ENCODE measurements at places on chromosomes 3 and 15.
A peak's percentile ranks its signal among the peaks of the same experiment; 100 is the strongest.

GRCh38 chr3:73475175-73475574 lies 149.6 kb downstream of the PDZRN3 start:
- no peak for DNase-seq

DNA sequence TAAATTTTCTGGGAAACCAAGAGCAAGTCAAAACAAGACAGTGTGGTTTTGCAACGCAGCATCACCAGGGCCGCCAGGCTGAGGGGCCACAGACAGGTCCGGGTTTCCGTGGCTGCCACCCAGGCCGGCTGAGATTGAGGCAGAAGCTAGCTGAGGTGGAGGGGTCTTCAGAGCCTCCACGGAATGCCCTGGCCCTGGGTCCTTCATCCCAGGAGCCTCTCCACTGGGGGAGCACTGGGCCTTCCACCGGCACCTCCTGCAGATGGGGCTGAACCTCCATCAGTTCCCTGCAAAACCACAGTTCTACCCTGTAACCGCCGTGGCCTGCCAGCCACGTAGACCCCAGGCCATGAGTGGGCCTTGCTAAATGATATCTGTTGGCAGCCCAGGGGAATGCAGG lies 152.7 kb downstream of the CHSY1 start:
- no peak for DNase-seq

- peak; percentile 22 for DNase-seq
Measured at GRCh38 chr3:128402319-128402718, 64.4 kb downstream of the DNAJB8 start.

GRCh38 chr3:23576379-23576959 lies 229.3 kb upstream of the UBE2E1 start:
- DNase-seq, result no peak

DNA sequence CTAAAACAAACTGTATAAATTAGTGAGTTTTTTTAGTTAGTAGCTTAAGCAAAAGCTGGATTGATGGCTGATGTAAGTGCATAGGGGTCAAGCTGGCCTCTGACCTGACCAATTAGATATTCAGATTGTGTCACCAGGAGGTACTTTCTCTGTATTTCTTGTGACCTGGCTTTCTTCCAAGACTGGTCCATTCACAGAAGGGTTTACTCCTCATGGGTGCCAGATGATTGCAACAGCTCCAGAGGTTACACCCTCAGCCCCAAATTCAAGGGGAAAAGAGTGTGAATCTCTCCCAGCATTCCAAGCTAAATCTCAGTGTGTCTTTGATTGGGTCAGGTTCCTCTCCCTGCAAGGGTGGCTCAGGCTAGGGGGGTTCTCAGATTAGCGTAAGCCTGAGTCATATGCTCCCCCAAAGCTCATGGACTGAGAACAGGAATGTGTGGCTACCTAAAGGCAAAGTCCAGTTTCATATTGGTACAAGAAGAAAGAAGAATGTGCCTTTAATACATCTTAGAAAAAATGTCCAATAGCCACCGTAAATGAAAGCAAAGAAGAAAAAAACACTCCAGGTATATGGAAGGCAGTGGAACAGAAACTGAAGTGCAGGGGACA lies 16.5 kb downstream of the PML start:
- DNase-seq, result no peak

DNA sequence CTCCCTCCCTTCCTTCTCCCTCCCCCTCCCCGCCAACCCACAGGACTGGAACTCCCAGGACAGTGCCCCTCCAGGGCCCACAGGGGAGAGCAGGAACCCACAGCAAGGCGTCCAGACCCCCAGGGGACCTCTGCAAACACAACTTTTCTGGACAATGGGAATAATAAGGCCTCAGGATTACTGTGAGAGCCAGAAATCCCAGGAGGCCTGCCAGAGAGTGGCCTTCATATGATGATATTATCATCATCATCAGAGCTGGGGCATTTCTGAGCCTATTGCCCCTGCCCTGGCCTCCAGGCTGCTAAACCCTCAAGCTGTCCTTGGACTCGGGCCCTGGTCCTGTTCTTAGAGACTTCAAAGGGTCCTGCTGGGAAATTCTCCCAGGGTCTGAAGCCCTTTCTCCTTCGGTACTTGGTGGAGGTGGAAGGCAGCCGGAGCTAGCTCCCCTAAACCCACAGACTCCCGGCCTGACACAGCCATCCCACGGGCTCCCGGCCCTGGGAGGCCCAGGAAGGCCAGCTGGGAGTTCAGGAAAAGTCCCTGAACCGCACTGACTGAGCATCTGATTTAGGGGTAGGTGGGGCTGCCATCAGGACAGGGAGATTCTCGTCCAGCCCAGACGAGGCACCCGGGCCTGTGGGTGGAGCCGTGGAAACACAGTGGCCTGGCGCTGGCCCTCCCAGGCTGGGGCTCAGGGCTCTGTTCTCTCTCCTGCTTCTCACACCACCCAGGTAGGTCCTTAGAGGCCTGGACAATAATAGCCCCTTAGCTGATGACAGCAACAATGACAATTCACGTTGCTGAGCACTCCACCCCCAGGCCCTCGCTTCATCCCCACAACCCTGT lies 4.9 kb downstream of the CALML4 start:
- no peak for DNase-seq

DNA sequence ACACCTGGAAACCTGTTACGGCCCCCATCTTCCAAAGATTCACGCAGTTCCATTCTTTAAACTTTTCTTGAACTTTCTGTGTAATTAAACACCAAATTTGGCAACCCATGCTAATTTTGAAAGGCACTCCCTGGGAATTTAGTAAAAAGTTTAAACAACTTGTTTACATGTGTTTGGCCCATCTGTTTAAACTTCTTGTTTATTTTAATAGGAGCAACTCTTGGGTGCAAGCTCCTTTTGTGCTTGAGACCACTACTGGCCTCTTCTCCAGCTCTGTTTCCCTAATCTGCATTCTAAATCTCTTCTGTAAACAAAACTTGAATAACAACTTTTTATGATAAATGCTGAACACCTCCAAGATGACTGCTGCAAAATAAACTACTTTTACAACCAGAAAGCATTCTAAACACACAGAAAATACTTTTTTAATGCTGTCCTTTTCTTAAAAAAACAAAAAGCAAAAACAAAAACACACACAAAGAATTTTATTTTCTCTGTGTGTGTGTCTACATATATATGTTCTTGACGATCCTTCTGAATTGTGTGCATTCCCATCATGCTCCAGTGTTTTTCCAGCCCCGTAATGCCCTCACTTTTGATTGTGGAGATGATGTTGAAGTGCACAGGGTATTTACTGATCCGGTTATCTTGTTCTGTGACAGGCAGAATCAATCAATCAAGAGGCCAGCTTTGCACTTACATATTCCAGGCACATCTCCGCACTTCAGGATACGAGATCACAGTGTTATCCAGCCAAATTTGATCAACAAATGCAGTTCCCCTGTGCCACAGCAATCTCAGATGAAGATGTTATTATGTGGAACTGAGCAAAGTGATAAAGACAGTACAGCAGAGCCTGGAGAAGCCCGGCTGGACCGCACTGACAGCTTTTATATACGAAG lies 416.9 kb downstream of the FOXP1 start:
- DNase-seq, result no peak

DNA sequence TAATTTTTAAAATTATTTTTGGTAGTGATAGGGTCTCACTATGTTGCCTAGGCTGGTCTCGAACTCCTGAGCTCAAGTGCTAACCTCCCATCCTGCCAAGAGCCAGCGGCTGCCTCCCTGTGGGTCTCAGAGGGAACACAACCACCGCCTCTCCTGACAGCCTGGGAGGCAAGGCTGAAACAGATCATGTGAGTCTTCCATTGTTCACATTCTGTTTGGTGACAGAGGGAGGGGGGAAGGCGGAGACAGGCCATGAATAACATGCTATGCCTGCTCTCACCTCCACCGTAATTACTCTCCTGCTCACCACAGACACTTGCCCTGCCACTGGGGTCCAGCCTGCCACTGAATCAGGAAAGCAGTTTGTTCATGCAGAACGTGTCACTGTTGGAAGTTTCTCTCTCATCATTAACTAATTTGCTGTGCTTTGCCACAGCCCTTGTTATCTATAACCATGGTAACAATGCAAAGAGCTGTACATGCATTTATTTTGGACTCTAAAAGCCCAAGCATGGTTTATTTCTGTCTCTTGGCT lies 78.4 kb upstream of the RASGRF1 start:
- no peak for DNase-seq

DNA sequence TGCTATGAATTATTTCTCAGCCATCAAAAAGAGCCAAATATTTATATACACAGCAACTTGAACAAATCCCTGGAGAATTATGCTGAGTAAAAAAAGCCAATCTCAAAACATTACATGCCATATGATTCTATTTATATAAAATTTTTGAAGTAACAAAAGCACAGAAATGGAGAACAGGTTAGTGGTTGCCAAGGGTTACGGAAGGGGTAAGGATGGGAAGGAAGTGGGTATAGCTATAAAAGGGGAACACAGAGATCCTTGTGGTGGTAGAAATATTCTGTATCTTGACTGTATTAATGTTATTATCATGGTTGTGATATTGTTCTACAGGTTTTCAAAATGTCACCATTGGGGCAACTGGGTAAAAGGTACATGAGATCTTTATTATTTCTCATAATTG lies 62.3 kb upstream of the ASB14 start:
- no peak for DNase-seq

- no peak for DNase-seq
Measured at GRCh38 chr3:180624714-180625113, 22.8 kb downstream of the TTC14 start.

DNA sequence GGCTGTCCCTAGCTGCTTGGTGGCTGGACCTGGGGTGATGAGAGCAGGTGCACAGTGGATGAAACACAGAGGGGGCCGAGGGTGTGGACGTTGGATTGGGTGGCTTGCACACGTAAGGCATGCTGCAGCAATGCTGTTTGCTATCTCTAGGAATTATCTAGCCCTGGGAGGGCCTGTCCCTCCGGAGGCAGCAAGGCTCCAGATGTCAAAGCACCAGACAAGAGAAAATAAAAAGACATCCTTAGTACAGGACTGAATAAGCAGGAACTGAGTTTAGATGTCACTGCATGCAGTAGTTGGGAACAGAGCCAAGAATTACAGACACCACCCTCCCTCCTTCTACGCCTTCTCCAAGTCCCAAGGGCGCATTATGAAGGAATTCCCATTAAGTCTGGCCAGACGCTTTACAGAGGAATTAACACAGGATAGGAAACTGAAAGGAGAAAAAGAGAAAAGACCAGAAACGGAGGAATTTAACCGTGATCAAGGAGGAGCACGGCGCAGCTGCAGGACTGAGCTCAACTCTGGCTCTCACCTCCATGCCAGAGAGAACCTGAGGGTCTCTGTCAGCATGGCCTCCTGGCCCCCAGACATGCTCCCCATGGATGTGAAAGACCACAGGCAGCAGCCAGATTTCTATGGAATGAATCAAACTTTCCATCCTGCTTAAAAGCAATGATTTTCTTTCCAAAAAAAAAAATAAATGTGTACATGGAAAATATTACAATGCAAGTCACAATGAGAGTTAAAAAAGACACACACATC lies 13.8 kb downstream of the ATP10A start:
- no peak for DNase-seq

GRCh38 chr15:61921093-61921492 lies 139.2 kb downstream of the VPS13C start:
- no peak for DNase-seq

- no peak for DNase-seq
Measured at GRCh38 chr3:36867810-36868209, 77.0 kb downstream of the TRANK1 start.

DNA sequence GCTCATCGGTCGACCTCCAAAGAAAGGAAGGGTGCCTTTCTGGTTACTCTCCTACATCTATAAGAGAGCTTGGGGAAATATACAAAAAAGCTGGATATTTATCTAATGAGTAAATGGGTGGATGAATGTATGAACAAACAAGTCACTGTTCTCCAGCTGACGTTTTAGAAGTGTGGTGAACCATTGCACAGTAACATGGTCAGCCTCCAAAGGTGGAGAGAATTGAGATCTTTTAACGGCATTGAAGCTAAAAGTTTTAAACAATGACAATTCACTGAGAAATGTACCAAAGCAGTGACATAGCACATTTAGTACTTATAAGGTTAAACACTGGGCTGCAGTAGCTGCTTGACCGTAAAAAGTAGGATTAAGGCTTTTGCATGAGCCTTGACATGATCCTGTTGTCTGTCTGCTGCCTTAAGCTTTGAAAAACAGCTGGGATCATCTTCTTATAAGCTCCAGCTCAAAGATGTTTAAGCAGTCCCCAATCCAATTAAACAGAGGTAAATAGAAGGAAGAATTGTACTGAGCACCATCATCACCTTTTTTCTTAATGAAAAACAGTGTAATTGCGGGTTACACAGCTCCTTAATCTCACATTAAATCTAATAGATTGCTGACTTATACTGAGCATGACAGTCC lies 222.9 kb downstream of the WDR72 start:
- DNase-seq, result no peak

DNA sequence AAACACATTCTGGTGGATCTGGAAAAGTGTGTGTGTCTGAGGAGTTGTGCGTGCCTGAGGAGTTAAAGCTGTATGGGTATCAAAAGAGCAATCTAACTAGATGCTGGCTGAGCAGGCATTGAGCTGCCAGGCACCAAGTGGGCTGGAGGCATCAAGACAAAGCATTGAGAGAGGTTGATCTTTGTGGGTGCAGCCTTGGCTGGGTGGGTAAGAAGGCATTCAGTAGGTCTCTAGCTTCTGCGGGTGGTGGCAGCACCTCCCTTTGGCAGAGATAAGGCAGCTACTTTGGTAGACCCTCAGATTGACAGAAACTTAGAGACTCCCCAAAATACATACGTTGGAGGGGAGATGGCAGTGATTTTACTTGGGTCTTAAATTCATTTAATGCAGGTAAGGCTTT lies 15.8 kb upstream of the TMEM212 start:
- no peak for DNase-seq

DNA sequence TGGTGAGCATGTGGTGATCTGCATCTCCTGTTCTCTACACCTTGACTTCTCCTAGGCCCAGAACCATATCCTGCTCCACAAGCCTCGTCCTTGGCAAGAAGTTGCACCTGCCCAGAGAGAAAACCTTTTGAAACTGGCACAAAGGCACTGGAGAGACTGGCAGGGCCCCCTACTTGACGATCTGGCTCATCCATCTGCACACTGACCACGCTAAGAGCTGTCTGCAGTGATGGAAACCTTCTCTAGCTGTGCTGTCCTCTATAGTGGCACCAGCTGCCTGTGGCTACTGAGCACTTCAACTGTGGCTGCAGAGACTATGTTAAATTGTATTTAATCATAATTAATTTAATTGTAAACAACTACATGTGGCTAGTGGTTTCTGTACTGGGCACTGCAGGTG lies 26.2 kb upstream of the SRP14 start:
- no peak for DNase-seq

DNA sequence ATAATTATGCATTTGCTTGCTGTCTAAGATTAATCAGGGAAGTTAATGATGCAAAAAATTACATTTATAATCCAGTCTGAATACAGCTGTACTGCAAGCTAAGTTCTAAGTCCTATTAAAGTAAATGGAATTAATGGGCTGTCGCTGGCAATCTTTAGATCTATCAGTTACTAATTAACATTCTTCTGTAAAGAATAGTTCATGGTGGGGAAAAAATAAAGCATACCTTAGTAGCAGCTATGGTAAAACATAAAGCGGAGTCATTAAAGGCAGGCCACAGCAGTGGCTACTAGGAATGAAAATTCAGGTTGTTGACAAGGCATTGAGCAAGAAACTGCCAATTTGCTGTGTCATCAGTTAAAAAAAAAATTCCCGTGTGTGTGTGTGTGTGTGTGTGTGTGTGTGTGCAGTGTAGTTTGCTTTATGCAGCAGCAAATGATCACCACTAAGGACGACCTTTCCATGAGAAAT lies 129.8 kb downstream of the ZNF385D start:
- no peak for DNase-seq

- no peak for DNase-seq
Measured at GRCh38 chr3:57876632-57877031, 120.5 kb downstream of the SLMAP start.

GRCh38 chr3:84442533-84442932 lies 516.3 kb upstream of the CADM2 start:
- DNase-seq, result no peak

- no peak for DNase-seq
Measured at GRCh38 chr15:81400640-81401236, 26.7 kb upstream of the TMC3 start.
